Kidney glomerular epithelial cell (primary cell): ENCODE measurements at places on chromosomes 5 and 9.

DNA sequence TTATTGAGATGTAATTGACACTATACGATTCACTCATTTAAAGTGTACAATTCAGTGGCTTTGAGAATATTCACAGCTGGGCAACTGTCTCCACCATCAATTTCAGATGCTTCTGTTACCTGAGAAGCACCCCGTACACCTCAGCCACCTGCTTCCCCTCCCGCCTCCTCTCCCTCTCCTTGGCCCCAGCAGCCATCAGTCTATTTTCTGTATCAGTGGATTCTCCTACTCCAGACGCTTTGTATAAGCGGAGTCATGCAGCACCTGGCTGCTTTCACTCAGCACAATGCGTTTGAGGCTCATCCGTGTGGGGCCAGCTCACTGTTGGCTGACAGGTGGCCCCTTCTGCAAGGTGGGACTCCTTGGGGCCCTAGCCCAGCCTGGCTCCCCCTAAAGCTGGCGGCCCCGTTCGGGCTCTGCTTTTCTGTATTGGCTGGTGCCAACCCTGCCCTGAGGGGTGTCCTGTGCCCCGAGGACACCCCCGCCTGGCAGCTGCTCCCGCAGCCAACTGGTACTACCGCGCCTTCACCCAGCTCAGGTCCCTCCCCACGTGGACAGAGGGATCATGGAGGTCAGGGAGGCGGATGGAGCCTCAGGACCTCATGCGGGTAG is 124.4 kb upstream of the COL5A1 start:
- DNase-seq = no peak

- peak; percentile 42 for DNase-seq
Measured at GRCh38 chr9:84357275-84357674, 16.7 kb upstream of the SLC28A3 start.

DNA sequence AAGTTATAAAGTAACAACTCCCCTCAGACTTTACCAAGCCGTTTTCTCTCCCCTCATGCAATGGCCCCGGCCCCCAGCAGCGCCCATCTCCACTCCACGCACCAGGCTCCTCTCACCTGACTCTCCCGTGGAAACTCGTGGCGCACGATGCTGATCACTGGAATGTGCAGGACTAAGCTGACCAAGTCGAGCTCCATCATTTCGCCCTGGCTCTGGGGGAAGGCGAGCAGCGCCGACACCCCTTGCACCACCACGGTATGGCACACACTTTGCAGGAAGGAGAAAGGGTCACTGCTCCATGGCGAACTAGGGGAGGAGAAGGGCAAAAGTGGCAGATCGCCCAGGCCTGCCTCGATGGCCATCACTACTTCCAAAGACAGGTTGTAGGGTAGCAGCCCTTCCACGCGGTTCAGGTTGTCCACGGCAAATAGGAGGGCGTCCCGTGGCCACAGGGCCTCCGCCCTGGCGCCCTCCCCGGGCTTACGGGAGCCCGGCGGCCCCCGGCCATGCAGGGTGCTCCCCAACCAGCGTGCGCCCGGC is 1.2 kb downstream of the GRIN3A start:
- no peak for DNase-seq

DNA sequence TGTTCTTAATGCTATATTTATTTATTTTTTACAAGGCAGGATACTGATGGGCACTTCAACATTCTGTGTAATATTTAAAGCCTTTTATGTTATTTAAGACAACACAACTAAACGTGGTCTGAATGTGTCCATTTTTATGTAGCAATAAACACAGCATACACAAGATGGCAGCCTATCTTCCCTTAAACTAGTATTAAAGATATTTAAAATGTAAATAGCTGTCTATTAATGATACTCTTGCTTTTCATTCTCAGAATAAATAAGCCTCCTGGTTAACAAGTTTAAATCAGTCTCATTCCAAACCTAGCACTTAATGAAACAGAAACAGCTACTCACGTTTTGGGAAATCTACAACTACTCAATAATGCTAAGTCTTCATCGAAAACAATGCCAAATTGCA is 315.7 kb downstream of the MCTP1 start:
- DNase-seq = peak; percentile 23

- DNase-seq = no peak
Measured at GRCh38 chr9:130929571-130930038, 9.4 kb downstream of the FIBCD1 start.

GRCh38 chr5:83467371-83468035 is 4.0 kb upstream of the VCAN start:
- DNase-seq = no peak

- no peak for DNase-seq
Measured at GRCh38 chr5:155200608-155201007, 187.1 kb downstream of the KIF4B start.

DNA sequence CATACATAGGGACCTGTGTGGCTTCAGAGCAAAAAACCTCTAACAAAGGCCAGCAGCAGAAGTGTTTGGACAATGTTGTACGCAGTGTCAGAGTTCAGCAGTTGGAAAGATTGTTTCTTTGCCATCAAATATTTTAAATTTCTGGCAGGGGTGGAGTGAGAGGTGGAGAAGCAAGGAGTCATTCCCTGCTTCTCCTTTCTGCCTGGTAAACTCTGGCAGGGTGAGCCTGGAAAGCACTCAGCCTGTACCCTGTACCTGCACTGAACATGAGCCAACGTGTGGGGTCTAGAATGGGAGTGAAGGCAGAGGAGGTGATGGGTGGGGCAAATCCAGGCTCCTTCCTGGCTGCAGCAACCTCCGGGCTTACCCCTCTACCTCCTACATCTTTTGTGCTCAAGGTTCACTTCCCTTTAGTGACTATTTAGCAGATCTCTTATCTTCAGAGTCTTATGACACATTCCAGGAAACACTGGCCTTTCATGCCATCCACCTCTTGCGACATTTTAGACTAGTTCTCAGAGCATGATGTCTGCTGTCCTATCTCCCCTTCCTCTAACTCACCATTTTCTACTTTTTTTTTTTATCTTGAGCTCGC is 445.0 kb upstream of the PIK3R1 start:
- no peak for DNase-seq

DNA sequence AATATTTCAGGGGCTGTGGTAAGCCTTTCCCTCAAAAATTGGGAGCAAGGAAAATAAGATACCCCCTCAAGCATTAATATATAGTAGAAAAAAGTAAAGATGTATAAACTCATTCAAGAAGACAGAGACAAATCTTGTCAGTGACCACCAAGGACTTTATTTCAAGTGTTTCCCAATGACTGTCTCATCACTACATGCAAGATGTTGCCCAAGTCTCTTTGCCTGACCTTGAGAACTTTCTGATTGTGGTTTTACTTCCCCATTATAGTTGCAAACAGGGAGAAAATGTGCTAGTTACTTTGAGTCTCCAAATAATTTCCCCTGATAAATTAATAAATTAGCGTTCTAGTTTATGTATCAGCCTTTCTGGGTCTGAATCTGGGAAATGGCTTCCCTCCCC is 4.0 kb upstream of the SLC46A2 start:
- DNase-seq = no peak

DNA sequence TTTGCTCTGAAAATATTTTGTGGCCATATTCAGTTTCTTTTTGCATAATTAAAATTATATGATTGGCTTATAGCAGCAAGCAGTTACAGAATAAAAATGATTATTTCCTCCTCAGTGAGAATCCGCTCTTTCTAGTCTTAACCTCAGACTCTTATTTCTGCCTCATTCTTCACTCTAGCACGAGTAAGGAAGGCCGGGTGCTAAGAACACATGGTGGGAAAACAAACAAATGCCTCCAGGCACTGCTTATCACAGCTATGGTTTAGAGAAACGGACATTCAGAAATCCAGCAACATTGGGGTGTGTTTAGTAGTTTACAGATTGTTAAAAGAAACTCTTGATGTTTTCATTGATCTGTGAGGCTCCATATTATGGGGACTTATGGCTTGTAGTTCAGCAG is 168.7 kb downstream of the KDM4C start:
- DNase-seq = no peak

GRCh38 chr5:132592521-132592920 is 35.7 kb downstream of the RAD50 start:
- DNase-seq = no peak

DNA sequence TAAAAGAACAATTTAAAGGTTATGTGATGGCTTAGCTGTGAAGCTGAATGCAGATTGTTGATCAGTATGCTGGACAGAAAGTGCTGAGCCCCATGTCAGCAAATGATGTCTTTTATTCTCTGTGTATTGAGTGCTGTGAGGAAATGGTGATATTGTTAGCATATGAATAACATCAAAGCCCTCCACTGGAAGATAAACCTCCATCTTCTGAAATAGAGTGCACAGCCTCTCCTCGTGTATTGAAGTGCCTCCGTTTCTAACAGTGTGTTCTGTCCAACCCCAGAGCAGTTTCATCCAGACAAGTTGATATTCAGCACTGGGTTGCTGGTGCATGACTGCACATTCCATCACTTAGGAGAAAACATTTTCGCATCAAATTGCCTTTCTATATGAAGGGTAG is 242.9 kb downstream of the CSNK1G3 start:
- DNase-seq = peak; percentile 24

GRCh38 chr9:113985968-113986585 is 92.0 kb downstream of the AMBP start:
- DNase-seq = no peak
